ENCODE measurements at places on chromosomes 7 and 10. TPM values are rescaled to one million over a fixed set of nuclear protein-coding genes. Genes with fewer than 3 reads are reported as not detected.

The OR9A2 gene
- 2.6 TPM for total RNA-seq

The ELFN1 gene
- 5.0 TPM for total RNA-seq

The OAT gene
- total RNA-seq: 158 TPM

The SLC16A12 gene
- 2.0 TPM for total RNA-seq

DNA sequence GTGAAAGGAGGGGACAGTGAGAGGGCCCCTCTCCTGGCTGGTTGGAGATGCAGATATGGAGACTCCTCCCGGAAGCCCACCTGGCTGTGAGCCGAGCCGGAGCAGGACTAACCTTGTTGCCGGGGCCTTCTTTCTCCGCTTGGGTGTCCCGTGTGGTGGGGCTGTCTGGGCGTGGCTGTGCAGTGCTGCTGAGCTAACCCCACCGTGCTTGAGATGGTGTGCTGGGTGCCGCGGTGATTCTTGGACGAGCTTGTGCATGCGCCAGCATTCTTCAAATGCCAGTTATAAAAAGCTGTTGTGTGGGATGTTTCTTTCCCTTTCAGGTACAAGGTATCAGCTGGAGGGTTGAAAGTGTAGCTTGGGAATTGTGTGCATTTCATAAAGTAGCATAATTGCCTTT, 48.8 kb downstream of the DAGLB start:
- peaks cover 23% of the 10 kb centered on the region for H3K36me3 ChIP-seq
- H3K27ac ChIP-seq: peak overlapping the region; percentile 32
- DNase-seq: peak; percentile 46
- no peaks in the 10 kb centered on the region for H3K27me3 ChIP-seq
- no peak overlapping the region for H3K4me3 ChIP-seq

- H3K4me1 ChIP-seq: no peaks in the 10 kb centered on the region
- no peak overlapping the region for H3K4me3 ChIP-seq
- no peaks in the 10 kb centered on the region for H3K27me3 ChIP-seq
- no peak overlapping the region for H3K27ac ChIP-seq
- DNase-seq: no peak
Measured at GRCh38 chr7:84746353-84746752, 440.5 kb downstream of the SEMA3D start.

DNA sequence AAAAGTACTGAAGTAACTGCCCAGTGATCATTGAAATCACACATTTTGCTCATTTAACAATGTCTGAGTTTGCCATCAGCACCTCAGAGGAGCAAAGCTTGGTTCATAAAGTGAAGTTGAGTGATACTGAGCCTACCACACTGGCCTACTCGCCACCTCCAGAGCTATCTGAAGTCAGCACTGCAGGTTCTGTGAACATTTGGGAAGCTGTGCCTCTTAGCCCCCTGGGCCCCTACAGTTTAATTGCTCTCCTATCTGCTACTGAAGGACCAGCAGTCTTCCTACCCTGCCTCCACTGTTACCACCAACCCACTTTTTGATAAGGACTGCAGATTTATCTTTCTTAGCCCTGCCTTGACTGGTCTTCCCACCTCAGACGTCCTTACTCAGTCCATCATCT, 2.0 kb upstream of the SEMA4G start:
- DNase-seq: no peak
- no peaks in the 10 kb centered on the region for H3K27me3 ChIP-seq
- H3K27ac ChIP-seq: no peak overlapping the region
- peaks cover 25% of the 10 kb centered on the region for H3K4me1 ChIP-seq

- H3K4me3 ChIP-seq: no peak overlapping the region
- no peaks in the 10 kb centered on the region for H3K27me3 ChIP-seq
Measured at GRCh38 chr7:135428879-135429278, 81.0 kb downstream of the CNOT4 start.

- no peak overlapping the region for H3K27ac ChIP-seq
- peaks cover 29% of the 10 kb centered on the region for H3K27me3 ChIP-seq
- H3K4me1 ChIP-seq: no peaks in the 10 kb centered on the region
- H3K36me3 ChIP-seq: no peaks in the 10 kb centered on the region
- DNase-seq: no peak
Measured at GRCh38 chr10:118590334-118590733, 5.1 kb downstream of the PRLHR start.

DNA sequence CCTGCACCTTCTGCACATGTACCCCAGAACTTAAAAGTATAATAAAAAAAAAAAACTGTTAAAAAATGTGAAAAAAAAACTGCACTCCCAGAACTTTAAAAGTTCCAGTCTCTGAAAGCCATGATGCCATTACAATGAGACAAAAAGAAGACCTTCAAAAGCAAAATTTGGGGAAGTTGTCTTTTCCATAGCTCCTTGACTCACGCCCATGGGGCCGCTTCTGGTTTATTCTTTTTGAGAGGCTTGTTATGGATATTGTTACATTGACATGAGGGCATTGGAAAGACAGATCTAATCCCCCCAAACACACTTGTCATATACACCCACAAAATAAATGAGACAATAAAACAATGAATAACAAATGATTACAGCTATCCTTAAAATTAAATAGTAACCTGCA, 798 bp downstream of the BLNK start:
- no peak overlapping the region for H3K4me3 ChIP-seq
- no peaks in the 10 kb centered on the region for H3K36me3 ChIP-seq
- DNase-seq: no peak
- no peak overlapping the region for H3K27ac ChIP-seq
- no peaks in the 10 kb centered on the region for H3K27me3 ChIP-seq

DNA sequence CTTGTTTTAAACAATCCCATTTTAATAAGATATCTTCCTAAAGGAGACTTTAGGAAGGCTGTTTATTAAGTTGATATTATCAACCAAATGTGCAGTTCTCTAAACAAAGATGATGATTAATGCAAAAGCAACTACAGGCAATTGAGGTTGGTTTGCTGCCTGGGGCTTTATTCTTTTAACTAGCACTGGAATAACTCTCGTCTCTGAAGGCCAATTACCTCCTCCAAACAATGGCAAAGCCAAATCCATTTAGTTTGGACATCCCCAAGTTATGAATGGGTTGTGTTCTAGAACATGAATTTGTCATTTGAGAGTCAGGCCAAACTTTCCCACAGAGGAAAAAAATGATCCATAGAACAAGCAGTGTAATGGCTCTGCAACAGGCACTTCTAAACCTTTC, 114.1 kb downstream of the SLC16A9 start:
- H3K4me3 ChIP-seq: no peak overlapping the region
- no peak overlapping the region for H3K27ac ChIP-seq
- no peaks in the 10 kb centered on the region for H3K36me3 ChIP-seq

DNA sequence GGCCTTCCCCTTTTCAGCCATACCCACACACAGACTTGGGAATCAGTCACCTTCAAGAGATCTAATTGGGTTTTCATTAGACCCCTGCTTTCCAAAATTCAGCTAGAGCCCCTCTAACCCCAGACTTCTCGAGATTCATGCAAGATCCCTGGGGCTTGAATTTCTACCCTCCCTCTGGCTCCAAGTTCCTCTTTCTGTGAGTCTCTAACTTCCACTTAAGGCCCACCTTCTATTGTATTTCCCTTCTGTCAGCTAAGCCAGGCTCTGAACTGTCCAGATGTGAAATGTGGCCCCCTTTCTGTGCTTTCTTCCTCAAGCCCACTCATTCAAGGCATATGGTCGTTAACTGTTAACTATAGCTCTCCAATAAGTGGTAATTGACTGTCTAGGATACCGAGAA, 132.2 kb downstream of the ZNF365 start:
- H3K36me3 ChIP-seq: no peaks in the 10 kb centered on the region
- H3K4me1 ChIP-seq: peaks cover 48% of the 10 kb centered on the region
- no peaks in the 10 kb centered on the region for H3K27me3 ChIP-seq
- DNase-seq: no peak
- H3K4me3 ChIP-seq: no peak overlapping the region
- H3K27ac ChIP-seq: no peak overlapping the region

All from GM23338 (cell line).